NCI-H2171 treated with DMSO at 0.1 percent for 48 hours (cell line): ENCODE measurements at places on chromosomes 1 and 21.

GRCh38 chr1:109543988-109544735, 4.3 kb upstream of the GNAI3 start:
- no peak for DNase-seq

- no peak for DNase-seq
These were observed 13.4 kb downstream of the L1TD1 start for GRCh38 chr1:62208087-62208486.

DNA sequence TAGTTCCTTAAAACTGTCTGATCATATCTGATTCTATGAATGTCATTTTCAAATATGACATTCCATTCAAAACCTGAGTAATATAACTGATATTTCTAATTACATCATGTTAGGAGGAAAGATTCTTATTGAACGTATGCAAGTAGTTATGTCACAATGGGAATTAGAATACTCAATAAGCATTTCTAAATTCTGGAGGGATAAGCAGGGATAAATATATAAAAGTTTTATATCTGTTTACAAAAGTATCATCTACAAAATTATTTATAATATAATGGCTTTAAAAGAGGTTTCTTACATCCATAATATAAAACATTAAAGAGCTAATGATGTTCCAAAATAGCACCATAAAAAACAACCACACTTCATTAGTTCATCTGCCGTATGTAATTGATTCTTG, at the start of gene OR14A2:
OR14A2 (minus strand) TSS at position 101 of the 400 bp plus-strand sequence.
- no peak for DNase-seq

GRCh38 chr1:178945763-178946266, 74.9 kb upstream of the ANGPTL1 start:
- no peak for DNase-seq

DNA sequence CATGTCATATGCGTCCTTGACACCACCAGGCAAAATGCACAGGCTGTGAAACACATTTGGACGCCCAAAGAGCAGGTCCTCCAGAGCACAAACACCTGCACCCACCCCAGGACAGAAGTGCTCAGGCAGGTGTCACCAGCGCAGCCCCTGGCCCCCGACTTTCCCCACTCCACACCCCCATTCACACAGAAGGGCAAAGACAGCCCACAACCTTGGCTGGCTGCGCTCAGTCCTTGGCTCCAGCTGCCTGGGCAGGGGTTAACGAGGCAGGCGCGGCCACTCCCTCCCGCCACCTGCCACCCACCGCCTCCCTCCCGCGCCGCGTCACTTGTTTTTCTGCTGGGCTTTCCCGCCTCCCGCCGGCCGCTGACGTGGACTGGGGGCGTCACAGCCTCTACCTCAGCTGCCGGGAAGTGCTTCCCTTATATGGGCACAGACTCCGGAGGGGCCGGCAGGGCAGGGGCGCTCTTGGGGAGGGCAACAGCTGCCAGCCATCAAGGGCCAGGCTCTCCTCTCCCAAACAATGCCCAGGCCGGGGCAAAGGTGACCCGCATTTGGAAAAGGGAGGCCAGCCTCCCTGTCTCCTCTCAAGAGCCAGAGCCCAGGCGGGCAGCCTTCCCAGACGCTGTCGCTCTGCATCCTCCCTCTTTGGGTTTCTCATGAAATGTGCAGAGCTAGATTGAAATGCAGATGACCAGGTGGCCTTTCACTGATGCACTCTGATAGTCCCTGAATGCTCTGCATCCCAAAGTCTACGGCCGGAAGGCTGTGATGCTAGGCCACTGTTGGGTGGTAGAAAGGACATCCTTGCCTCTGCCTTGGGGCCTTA, 14.8 kb upstream of the BTG2 start:
- peak; percentile 94 for DNase-seq

DNA sequence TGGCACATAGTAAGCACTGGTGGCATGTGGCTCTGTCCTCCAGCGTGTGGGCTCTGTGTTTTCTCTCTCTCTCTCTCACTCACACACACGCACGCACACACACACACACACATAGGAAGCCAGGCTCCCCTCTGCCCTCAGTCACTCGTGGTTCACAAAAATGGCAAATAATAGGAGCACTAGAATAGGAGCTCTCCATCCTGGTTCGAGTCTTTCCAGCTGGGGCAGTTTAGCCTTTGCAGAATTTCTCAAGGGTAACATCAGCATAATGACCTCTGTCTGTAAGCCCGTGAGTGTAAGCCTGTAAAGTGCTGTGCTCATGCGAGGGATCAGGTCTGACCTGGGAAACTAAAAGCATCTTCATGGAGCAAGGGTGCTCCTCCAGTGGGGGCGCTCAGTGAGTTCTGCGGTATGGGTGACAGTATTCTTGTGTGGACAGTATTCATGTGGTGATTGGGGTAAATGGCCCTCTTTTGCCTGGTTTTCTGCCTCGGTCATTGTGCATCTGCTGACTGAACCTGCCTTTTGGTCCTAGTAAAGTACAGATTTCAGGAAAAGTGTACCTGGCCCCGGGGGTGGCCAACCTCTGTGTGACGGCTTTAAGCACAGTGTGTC, 842 bp upstream of the ZC3H12A start:
- DNase-seq, result no peak
